AG09309 (cell line): ENCODE measurements at places on chromosomes 16 and 17.
A peak's percentile ranks its signal among the peaks of the same experiment; 100 is the strongest.

DNA sequence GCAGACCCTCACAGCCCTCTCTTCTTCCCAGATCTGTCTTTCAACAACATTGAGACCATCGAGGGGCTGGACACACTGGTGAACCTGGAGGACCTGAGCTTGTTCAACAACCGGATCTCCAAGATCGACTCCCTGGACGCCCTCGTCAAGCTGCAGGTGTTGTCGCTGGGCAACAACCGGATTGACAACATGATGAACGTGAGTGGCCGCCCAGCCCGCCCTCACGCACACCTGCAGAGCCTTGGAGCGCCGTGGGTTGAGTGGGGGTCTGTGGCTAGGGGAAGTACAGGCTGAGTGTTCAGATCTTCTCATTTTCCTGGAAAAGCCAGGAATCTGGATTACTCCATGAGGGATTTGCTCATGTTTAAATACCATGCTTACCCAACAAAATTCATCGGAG, 15.2 kb downstream of the DRC3 start:
- DNase-seq = no peak

- DNase-seq = no peak
Observed at GRCh38 chr17:9125722-9126121, 104.4 kb downstream of the NTN1 start.

GRCh38 chr17:30372755-30373154, 6.0 kb upstream of the CPD start:
- no peak for DNase-seq

- DNase-seq = no peak
Observed at GRCh38 chr16:12620150-12620549, 183.5 kb downstream of the CPPED1 start.

GRCh38 chr16:46632778-46633733, 11.9 kb upstream of the SHCBP1 start:
- DNase-seq = no peak

GRCh38 chr17:1354030-1354429, 46.0 kb downstream of the YWHAE start:
- no peak for DNase-seq

DNA sequence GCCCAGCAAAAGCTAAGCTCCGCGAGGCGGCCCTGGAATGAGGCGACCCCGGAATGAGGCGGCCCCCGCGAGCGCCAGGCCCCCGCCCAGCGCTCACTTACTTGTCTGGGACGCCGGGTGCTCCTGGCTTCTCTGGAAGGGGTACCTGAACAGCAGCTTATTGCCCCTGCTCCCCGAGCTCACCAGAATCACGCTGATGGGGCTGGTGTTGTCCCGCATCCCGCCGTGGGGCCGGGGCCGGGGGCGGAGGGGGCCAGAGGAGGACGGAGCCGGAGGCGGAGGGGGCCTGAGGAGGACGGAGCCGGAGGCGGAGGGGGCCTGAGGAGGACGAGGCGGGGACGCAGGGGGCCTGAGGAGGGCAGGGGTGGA, 440 bp downstream of the NPRL3 start:
- no peak for DNase-seq

DNA sequence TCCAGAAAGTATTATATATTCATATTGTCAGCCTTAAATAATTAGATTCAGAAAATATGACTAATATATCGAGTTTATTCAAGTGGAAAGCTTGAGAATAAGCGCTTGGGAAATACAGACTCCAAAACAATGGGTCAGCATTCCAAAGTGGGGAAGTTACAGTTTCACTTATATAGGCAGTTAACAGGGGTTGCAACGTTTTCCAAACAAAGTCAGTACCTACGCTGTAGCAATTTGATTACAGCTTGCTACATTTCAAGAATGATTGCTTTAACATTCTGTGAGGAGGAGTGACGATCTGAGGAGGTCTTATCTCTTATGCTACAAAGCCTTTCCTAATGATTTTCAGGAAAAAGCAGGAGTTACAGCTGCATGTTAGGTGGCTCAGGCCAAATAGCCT, 34.2 kb upstream of the HS3ST3A1 start:
- DNase-seq = no peak

GRCh38 chr16:50067290-50067853, 1.6 kb downstream of the HEATR3 start:
- DNase-seq = peak; percentile 46

GRCh38 chr16:46918905-46919792, 35.0 kb downstream of the GPT2 start:
- no peak for DNase-seq

- no peak for DNase-seq
Observed at GRCh38 chr16:69890114-69890891, 60.8 kb upstream of the CLEC18A start.

DNA sequence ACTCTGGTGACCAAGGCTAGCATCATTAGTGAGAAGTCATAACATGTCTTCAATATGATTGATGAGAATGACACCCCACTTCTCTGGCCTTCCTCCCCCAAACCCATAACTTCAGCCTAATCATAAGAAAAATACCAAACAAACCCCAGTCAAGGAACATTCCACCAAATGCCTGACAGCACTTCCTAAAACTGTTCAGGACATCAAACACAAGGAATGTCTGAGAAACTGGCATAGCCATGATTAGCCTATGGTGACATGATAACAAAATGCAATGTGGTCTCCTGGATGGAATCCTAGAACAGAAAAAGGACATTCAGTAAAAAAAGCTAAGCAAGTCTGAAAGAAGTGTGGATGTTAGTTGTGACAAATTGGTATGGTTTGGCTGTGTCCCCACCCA, 24.7 kb upstream of the TBX4 start:
- no peak for DNase-seq

- DNase-seq = no peak
Observed at GRCh38 chr16:17348042-17348783, 122.5 kb downstream of the XYLT1 start.

- DNase-seq = no peak
Observed at GRCh38 chr17:40176754-40177110, 538 bp upstream of the RAPGEFL1 start.

DNA sequence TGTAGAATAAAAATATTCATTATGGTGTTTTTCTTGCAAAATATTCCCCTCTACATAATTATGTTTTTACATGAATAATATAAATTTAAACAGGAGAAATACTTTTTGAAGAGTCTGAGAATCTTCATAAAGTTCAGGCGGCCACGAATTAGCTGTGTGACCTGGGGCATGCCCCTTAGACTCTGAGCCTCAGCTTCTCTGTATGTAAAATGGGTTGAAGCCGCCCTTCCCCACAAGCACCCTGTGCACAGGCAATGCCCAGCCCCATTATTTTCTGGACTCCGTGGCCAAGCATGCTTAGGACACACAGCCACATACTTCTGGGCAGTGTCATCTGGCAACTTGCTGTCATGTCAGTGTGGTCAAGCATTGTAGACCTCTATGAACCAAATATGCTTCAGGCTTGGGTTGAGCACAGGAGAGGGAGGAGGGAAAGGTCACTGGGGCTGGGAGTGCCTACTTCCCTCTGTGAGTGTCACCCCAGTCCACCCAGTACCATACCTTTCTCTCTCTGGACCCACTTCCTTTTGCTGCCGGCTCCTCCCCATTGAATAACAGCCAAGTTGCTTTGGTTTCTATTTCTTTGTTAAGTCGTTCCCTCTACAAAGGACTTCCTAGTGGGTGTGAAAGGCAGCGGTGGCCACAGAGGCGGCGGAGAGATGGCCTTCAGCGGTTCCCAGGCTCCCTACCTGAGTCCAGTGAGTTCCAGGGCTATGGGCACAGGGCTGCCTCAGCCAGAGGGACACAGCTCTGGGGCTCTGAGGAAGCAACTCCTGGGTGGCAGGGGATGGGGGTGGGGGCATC, at the start of gene LGALS9:
LGALS9 (plus strand) TSS at position 582 of the 804 bp plus-strand sequence; CDS start at position 660, 78 bp downstream.
- no peak for DNase-seq

- no peak for DNase-seq
Observed at GRCh38 chr17:42101513-42102292, 3.4 kb upstream of the ZNF385C start.

DNA sequence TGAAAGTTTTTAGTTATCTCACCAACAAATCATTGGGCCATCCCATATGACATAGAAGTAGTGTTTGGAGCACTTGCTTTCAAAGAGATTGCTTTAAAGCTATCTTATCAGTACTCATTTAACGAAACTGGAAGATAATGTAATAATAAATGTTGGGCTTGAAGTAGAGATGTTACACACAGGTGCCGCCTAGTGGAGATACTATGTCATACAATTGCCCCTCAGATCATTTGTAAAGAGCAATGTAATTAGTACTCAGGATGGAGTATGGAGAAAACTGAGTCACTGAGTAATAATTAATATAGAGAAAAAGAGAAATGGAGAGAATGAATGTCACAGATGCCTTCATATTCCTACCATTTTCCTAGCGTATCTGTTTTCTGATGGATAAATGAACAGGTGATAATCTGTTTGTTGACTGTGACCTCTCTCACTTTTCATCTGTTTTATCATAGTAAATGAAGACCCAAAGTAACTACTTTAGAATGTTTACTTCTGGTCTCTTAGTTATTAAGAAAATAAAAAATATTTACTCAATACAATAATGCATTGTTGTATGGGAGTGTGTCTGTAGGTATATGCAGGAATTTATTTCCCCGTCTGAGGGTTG, 80.4 kb downstream of the EFCAB5 start:
- no peak for DNase-seq

DNA sequence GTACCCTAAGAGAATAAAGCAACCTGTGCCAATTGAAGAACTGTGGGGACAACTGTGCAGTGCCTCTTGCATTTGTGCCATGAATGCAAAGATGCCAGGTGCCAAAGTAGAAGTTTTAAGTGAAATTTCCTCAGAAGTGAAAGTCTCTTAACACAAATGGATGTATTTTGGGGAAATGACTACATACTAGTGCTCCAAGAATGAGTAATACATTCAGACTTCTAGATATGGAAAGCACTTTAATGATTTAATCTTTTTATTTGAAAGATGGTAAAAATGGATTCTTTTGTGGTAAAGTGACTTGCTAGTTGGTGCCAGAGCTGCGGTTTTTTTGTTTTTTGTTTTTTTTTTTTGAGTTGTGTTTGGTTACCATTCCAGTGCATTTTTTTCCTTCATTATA, 15.0 kb downstream of the UTP18 start:
- DNase-seq = peak; percentile 76

GRCh38 chr17:43587647-43588046, 41.5 kb upstream of the ETV4 start:
- no peak for DNase-seq

- peak; percentile 93 for DNase-seq
Observed at GRCh38 chr16:9119795-9120194, 28.4 kb downstream of the HAPSTR1 start.

- no peak for DNase-seq
Observed at GRCh38 chr17:50945779-50946222, 79.6 kb upstream of the TOB1 start.

- no peak for DNase-seq
Observed at GRCh38 chr17:61402978-61403800, 3.5 kb downstream of the TBX2 start.

- no peak for DNase-seq
Observed at GRCh38 chr17:63189082-63189481, 223.0 kb downstream of the TANC2 start.

DNA sequence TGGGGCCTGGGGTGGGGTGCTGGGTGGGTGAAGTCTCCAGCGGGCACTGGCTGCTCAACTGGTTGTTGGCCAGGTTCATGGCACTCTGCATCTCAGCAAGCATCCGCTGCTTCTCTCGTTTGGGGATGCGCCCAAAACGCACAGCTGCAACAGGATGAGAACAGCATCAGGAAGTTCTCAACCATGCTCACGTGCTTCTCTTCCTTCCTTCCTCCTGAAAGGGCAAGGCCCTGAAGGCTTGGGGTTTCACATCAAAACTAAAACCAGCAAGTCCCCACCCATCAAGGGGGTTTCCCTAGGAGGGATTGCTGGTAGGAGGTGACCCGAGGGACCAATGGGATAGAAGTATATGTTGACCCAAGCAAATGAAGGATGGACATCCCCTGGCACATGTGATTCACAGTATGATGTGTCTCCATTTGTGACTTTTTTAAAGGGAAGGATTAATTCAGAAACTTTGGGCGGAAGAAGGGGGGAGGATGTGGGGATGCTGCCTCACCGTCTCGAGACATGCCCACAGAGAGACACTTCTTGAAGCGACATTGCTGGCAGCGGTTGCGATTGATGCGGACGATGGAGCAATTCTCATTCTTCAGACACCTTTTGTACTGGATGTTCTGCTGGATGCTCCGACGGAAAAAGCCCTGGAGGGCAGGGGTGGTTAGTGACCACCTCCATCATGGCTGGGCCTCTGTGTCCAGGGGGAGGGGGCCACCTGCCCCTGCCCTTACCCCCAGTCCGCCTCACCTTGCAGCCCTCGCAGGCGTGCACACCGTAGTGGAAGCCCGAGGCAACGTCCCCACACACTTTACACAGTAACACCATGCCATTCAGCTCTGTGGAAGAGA, 4.2 kb downstream of the NR1D1 start:
- no peak for DNase-seq

DNA sequence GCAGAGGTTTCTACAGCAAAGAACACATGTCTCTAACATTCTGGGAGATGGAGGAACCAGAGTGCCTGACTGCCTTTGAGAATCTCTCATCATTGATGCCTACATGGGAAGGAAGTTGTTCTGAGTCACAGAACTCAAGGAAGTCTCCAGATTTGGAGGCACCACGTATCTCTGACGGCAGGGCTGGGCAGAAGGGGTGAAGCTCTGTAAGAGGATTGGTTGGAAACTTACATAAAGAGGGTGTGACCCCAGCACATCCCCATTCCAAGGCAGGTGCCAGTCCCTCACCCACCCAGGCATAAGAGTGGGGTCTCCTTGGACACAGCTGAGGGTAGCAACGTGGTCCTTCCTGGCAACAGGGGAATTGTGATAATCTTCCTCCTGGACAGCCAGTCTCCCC, 17.4 kb downstream of the TNFRSF13B start:
- no peak for DNase-seq

DNA sequence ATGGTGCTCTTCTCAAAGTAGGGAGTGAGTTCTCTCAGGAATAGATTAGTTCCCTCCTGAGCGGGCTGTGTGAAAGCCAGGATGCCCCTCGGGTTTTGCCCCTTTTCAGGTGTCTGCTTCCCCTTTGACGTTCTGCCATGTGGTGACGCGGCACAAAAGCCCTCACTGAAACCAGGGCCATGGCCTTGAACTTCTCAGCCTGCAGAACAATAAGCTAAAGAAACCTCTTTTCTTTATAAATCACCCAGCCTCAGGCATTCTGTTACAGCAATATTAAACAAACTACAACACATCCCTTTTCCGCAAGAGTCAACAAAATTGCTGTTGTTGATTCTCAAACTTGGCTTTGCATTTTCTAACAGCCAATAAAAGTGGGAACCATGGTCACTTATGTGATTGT, 15.5 kb upstream of the CACNG5 start:
- no peak for DNase-seq
